ENCODE measurements at places on chromosomes 16 and 17.

DNA sequence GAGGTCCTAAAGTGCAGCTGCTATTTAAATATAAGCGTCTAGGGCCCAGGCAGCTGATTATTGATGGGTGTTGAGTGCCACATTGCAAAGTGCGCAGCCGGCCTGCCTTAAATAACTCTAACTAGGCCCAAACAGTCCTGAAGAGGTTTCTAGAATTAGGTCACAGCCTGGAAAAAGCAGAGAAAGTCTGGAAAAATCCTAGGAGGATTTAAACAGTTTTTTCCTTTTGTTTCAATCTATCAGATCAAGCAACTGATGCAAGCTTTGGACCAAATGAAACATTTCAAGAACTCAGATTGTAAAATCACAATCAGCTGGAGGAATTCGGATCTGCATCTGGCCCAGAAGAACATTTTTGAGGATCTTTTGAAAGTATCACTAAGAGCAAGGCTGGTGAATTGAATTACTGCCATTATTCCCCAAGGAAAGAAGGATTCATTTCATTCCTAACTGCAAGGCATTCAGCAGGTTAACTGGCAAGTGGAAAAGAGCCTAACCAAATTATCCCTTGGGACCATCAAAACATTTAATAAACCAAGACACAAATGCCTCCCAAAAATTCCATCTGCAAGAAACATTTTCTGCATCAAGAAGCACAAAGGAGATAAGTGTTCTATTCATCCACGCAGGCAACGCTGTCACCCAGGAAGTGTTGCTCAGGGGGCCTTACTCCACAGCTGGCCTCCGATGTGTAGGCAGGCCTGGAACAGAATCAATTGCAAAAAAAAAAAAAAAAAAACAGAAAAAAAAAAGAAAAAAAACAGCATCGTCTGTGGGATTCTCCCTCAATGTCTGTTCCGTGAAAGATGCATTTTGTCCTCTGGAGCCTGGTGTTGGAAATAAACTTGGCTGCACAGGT lies 46.1 kb downstream of the IRX3 start:
- DNase-seq = no peak

DNA sequence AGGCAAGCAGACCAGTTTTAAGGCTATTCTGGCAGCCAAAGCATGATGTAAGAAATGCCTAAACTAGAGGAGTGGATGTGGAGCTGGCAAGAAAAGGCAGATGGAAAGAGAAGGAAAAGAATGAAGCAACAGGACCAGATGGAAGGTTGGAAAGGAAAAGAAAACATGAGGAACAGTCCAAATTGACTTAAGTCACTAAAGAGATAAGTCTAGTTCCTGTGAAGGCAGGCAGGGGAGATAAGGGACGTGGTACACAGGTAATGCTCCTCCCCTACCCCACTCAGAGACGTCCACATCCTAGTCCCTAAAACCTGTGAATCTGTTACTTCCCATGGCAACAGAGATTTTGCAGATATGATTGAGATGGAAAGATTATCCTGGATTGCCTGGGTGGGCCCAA lies 43.5 kb downstream of the TEX2 start:
- no peak for DNase-seq

GRCh38 chr16:10601444-10602408 lies 21.3 kb upstream of the EMP2 start:
- DNase-seq = no peak

DNA sequence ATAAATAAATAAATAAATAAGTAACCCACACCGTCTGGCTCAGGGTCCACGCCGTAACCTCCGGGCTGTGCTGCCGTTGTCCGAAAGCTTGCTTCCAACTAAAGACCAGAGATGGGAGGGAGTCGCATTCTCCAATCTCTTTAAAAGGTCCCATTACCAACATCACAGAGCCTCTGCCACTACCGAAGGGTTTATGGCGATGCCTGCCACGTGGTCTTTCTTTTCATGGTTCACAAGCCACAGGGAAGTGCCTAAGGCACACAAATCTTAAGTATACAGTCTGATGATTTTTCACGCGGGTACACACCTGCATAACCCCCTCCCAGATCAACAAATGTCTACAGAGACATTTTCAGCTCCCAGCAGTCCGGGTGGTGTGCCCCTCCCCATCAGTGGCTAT lies 1.4 kb downstream of the COTL1 start:
- no peak for DNase-seq

- DNase-seq = no peak
Measured at GRCh38 chr16:7998789-7999453, 591.4 kb downstream of the TMEM114 start.

Measured in ureter (tissue), 1 donor.